ENCODE measurements at places on chromosomes 13 and 19. TPM values are rescaled to one million over a fixed set of nuclear protein-coding genes. Genes with fewer than 3 reads are reported as not detected.

Gene ACP7
- not detected for total RNA-seq

Gene KLF2
- total RNA-seq = 255 TPM

Gene RGL3
- not detected for total RNA-seq

Gene FUT6
- not detected for total RNA-seq

Gene SMIM44
- not detected for total RNA-seq

DNA sequence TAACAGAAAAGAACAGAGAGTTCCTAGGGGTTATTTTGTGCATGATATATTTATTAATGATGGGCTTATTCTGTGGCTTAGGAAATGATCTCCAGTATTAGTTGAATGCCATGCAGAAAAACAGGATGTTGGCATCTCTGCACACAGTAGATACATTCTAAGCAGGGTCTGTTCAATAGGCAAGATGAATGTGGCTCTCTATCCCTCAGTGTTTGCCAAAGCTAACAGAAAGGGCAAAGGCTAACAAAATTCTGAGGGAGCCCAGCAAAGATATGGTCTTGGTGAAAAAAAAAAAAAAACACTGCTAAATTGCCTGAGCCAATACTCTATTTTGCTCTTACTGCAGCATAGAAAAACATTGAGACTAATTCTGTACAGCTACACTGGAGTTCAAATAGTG lies 1095.8 kb downstream of the UQCRFS1 start:
- DNase-seq = no peak

DNA sequence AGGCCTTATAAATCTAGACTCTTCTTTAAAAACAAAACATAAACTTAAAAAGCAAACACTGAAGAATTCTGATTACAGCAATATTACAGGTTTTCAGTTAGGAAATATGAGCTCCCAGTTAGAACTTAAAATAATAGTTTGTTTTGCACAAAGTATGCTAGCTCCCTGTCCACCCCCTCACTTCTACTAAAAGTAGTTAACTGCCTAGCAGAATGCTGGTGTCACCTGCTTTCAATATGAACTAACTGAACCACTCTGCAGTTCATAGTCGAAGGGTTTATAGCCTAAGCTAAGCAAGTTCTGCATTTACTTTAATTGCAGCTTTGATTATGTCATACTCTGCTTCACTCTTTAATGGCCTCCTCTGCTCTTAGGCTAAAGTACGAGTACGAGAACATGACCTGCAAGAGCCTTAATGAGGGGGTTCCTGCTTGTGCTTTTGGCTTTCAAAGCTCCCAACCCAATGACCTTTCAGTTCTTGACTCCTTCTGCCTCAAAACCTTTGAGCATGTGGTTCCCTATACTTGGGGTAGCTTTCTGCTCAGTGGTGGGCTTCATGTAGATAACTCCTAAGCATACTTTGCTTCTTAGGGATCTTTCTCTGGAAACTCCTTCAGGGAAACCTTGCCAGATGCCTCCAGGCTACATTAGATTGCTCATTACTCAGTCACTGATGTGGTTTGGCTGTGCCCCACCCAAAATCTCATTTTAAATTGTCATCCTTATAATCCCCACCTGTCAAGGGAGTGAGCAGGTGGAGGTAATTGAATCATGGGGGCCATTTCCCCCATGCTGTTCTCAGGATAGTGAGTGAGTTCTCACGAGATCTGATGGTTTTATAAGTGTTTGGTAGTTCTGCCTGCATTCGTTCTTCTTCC lies 278.9 kb upstream of the ARGLU1 start:
- no peak for DNase-seq

DNA sequence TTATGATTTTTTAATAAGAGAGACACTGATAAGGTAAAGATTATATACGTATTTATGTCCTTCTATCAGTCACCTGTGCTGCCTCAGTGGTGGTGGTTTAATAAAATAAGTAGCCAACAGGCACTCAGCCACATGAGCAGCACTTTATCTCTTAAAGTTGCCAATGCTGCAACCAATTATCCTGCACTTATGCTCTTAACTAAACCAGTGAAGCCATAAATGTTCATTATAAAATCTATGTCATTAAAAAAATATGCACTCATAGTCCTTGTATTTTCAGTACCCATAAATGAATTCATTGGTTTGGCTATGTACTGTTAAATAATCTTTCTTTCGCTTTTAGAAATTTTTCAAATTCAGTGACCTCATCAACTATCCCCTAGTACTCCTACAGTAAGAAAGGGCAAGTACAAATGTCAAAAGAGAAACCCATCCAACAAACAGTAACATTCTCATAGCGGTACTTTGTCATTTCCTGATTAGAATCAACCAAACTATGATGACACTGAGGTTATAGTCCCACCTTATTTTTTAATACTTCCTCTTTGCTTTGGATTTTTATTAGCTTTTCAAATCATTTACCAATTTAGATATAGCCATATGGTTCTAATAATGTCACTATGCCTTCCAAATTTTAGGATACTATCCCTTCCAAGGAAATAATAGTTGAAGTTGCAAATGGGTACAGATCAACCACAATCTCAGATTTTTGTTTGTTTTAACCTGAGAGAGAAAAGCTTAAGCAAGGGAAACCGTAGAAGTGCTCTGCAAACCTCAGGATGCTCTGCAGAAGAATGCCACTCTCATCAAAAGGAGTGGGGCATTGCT lies 190.9 kb downstream of the KLF12 start:
- no peak for DNase-seq

GRCh38 chr19:33290082-33290815 lies 12.1 kb downstream of the CEBPA start:
- no peak for DNase-seq

DNA sequence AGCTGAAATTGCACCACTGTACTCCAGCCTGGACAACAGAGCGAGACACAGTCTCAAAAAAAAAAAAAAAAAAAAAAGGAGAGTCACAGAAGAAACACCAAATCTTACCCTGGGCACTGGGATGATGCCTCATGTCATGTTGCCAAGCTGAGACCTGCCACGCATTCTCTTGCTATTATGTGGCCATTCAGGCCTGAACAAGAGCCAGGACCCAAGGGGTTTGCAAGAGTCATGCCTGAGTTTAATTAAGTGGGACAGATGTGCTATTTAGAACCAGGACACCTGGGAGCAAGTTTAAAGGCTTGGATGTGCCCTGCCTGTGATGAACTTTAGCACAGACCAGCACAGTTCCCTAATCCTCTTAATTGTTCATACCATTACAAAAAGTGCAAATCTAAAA lies 9.8 kb downstream of the PNMA8A start:
- DNase-seq = no peak

DNA sequence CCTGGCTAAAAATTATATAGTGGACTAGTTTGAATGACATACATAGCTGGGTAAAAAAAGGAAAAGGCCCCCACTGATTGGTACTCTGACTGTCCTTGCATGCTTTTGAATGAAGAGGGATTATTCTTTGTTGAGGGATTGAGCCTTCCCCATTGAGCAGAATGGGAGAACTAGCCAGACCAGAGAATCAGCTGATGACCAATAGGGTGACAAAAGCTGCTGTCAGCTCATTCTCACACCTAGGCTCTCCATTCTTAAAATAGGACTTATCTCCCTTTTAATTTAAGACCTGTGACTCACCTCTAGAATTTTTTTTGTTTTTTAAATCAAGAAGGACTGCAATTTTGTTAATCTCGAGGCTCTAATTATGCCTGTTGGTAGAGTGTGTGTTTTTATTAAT lies 79.3 kb downstream of the CRYL1 start:
- no peak for DNase-seq

GRCh38 chr19:43777163-43777695 lies 3.5 kb downstream of the KCNN4 start:
- peak; percentile 45 for DNase-seq

DNA sequence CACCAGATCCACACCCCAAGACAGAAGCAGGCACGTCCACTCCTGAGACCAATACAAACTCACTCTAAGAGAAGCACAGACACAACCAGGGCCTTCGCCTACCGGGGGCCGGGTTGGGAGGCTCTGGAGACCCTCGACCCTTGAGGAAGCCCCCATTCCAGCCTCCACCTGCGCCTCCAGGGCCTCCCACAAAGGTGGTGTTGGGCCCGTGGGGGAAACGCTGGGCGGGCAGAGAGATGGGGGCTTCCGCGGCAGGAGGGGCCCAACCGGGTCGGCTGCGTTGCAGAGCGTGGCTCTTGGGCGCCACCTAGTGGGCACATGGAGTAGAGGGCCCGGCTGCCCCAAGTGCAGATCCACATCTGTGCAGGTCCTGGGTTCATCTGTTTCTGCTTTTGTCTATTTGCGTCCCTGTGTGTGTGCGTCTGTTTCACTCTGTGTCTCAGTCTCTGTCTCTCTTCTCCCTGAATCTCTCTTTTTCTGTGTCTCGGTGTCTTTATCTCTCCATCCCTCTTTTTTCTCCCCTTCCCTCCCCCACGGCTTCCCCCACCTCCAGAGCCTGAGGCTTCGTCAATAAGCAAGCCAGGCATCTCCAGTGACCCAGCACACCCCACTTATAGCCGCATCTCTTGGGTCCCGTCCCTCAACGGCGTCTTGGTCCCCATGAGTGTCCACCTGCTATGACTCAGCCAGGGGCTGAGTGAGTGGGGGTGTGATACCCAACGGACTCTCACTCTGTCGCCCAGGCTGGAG lies 10.5 kb upstream of the TINCR start:
- DNase-seq = peak; percentile 72

GRCh38 chr13:110258876-110259631 lies 47.9 kb downstream of the COL4A1 start:
- DNase-seq = no peak

GRCh38 chr13:52891706-52892105 lies 43.3 kb upstream of the PCDH8 start:
- no peak for DNase-seq

- DNase-seq = no peak
Observed at GRCh38 chr13:21826214-21827015, 155.5 kb downstream of the FGF9 start.

- DNase-seq = peak; percentile 74
Observed at GRCh38 chr13:43878892-43879754, at the start of gene CCDC122. Gene CCDC122 (minus strand): TSS chr13:43879740. CDS start chr13:43869376, 10,364 bp downstream.

Data from activated CD4-positive, alpha-beta T cell treated with anti-CD3 and anti-CD28 coated beads, Interleukin-2, amount 10 ng/mL, durations not matched to agents 7 days and 5 days (primary cell).